Small intestine (tissue), 16 donors: ENCODE measurements at places on chromosomes 16 and 17. TPM values are rescaled to one million over a fixed set of nuclear protein-coding genes. Genes with fewer than 3 reads are reported as not detected.

The GSG1L gene
- not detected for polyA plus RNA-seq

DNA sequence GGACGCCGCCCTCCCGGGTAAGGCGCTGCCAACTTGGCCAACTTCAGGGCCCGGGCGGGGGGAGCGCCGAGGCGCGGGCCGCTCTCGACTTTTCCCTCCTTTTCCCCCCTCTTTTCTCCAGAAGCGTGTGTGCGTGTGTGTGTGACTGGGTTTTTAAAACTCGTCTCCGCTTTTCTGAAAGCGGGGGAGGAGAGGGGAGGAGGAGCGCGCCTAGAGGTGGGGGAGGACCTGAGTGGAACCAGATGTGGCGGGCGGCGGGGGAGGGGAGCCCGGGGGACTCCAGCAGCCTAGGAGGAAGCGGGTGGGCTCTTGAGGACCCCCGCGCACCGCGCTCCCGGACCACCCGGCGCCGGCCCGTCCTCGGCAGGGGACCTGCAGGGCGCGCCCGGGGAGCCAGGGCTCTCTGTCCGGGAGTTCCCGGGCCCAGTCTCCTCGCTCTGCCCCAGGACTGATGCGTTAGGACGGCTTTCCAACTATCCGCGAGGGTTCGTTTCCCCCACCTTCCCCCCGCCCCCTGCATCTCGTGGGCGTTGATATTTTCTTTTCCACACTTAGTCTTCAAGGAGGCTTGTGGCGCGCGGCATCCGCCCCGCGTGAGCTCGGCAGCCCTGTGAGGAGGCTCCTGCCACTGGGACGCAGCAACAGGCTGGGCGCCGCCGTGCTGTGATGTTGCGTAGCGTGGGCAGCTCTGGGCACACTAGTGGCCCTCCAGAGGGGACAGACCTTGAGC lies 599 bp downstream of the MRC2 start:
- peak; percentile 42 for DNase-seq

- DNase-seq, result no peak
Observed at GRCh38 chr17:65442691-65443090, 118.8 kb downstream of the AXIN2 start.

DNA sequence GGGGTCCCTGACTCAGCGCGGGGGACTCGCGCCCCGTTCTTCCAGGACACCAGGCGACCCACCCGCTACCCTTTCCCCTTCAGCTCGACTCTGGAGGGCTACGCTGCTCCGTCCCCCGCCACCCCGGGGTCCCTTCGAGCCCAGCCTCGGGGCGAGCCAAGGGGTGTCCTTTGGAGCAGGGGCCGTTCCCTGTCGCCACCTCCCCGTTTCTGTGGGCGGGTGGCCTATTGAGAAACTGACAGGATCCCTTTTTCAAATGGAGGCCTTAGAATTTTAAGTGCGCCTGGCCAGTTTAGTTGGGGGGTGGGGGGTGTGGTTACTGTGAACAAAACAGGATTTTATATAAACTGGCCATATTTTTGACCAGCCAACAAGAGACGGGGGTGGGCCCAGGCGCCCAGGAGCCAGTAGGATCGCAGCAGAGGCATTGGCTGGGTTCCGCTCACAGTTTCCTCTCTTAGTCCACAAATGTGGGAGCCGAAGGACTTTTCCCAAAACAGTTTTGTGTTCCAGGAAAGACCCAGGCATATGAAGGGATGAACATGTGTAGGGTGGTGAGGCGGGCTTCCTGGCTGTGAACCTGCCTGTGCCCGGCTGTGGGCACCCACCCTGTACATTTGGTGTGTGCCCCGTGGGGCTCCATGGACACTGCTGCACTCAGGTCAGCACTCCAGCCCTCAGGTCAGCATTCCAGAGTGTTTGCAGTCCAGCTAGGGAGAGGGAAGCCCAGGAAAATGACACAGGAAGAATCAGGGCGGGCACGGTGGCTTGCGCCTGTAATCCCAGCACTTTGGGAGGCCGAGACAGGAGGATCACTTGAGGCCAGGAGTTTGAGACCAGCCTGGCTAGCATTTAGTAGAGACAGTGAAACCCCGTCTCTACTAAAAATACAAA lies 722 bp upstream of the TIMP2 start:
- no peak for DNase-seq

The CDRT15 gene
- 0.40 TPM for polyA plus RNA-seq

The DHX58 gene
- polyA plus RNA-seq, result 12.3 TPM

DNA sequence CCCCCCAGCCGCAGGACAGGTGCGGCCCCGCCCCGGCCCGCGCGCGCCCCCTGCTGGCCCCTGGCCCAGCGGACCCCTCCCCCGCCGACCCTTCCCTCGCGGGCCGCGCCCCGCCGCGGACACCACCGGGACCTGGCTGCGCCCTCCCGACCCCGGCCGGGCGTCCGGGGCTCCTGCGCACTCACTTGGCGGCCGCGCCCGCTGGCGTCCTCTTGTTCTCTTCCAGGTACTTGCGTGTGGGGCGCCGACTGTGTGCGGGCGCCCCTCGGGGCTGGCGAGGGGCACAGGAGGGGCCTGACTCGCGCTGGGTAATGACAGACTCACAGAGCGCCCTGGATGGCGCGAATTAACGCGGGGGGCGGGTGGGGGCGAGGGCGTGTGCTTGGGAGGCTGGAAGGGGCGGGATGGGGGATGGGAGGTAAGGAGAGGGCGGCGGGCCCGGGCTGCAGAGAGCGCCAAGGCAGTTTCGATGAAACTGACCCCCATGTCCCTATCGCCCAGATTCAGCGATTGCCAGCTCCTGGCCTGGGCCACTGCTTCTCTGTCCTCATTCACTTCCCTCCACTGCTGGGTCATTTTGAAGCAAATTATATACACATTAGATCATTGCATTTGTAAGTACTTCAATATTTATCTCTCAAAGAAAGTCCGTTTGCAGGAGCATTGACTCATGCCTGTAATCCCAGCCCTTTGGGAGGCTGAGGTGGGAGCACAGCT lies 445 bp upstream of the DBNDD1 start:
- DNase-seq, result peak; percentile 75

GRCh38 chr17:13518261-13519000 lies 83.3 kb downstream of the HS3ST3A1 start:
- no peak for DNase-seq
